ENCODE measurements at places on chromosomes 7 and 10.

DNA sequence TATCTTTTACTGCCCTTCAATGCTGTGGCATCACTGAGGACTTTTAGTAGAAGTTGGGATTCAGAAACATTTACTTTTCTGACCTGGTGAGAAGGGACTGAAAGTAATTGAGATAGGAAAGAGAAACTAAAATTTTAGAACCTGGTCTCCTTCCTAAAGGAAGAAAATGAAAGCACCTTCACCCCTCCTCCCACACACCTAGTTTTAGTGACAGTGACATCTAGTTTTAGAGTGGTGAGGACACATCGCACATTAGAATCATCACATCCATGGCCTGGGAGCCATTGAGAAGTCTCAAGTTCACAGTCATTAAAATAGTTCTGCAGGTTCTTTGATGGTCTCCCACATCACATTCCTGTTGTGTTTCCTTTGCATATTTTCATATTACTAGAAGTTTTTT is 16.1 kb downstream of the TAS2R41 start:
- DNase-seq: no peak

DNA sequence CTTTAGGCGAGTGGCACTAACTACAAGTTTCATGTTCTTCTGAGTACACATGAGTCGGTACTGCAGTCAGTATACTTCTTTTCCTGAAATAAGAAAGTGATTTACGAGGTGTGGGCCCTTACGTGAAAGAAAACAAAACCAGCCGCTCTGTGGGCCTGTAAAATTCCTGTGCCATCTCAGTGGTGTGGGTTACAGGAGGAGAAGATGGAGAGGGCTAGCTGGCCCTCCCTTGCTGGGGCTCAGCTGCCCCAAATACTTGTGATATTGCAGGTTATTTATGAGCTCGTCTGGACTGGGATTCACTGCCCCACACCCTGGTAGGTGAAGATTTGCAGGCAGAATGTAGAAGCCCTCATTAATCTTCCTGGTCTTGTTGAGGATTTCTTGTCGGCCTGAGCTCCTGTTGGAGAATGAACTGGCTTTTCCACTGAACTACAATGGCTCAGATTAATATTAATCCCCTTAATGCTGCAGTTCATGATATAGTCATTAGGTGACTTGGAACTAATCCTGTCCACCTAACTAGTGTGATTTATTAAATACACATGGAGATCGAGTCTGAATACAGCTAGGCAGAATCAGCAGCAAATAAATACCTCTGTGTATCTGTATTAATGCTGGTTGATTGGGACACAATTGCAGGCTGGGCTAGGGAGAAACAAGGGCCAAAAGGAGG is 68.0 kb downstream of the GBF1 start:
- DNase-seq: no peak

- no peak for DNase-seq
These were observed 28.1 kb downstream of the CSGALNACT2 start for GRCh38 chr10:43166207-43166879.

GRCh38 chr7:27966219-27966780 is 214.3 kb downstream of the JAZF1 start:
- DNase-seq: no peak

DNA sequence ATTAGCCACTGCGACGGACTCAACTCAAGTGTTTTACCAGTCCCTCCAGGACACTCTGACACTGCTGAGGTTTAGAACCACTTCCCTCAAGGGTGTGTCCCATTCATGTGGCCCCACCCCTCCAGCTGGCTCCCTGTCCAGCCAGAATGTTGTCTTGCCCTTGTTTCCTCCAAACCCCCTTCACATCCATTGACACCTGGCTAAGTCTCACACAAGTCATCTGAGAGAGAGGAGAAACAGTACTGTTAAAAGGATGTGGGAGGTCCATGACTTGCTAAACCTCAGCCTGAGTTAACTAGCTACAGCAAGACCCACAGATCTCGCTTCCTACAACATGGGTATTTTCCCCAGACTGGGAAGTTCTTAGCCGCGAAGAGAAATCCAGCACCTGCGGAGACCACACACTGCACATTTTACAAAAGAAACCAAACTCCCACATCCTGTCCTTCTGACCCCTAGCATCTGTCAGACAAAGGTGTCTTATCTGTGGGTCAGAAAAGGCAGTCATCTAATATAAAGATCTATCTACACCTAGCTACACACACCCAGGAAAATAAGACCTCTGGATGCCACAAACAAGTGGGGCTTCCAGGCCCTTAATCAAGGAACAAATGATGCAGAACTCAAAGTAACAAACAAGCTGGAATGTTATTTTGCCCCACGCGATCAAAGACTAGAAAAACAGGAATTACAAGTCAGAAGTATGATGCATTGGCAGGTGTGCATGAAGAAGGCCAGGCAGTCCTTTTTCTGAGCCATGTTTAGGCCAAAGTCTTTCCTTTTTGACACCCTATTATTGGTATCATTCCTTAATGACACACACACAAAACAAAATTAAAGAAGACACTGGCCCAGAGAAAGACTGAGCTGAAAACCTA is 13.9 kb downstream of the OSBPL3 start:
- DNase-seq: no peak

DNA sequence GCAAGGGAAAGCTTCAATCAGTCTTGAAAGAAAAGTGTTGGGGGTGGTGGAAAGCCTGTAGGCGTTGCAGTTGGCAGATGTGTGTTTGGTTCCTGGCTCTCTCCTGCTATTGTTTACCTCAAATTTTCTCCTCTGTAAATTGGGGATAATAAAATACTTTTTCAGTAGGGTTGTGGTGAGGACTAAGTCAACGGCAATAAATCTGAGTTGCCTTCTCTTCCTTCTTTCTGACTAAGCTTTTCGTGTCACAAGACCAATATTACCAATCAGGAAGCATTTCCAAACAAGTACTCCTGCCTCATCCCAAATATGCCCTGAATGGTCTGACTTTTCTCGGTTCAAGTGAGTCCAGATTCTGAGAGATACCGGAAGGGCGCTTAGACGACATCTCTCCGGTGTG is 54.0 kb downstream of the CREB5 start:
- DNase-seq: no peak

DNA sequence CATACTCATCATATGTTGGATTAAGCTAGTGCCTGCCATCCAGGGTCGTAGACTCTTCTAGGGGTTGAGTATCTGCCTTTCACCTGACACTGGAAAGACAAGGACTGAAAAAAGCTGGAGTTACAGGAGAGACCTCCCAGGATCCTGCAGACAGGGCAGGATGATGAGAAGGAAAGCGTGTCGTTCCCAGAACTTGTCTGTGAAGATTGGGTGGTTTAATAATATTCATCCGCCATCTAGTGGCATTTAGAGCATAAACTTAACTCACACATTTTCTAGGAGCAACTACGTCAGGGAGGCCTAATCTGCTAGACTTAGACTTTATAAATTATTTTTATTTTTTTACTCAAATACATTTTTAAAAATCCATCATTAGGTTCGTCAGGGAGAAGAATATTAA is 59.6 kb downstream of the ADRB1 start:
- DNase-seq: no peak

GRCh38 chr7:100393233-100393905 is 20.1 kb downstream of the PILRA start:
- no peak for DNase-seq

- no peak for DNase-seq
These were observed 122.1 kb upstream of the NFE2L3 start for GRCh38 chr7:26029911-26030310.

DNA sequence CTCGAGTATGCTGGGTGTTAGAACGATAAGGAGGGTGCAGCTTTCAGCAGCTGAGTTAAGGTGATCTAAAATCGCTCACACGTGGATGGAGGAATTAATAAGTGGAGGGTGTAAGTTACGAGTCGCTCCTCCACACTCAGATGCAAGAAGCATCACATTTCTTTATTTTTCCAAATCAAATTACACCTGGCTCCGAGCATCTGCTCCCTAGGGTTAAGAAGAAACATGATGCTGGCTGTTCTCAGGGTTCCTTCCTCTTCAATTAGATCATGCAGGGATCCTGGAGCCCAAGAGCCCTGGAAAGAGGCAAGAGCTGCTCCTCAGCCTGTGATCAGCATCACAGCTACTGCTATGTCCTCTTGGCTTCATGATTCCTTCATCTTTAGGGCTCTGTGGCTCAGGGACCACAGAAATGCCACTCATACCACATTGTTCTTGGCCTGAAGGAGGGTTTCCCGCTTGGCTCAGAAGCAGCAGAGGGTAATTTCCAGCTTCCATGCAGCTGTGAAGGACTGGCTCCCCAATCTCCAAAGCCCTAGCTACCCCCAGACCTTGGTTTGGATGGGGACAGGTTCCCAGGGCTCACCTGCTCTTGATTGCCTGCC is 235.9 kb upstream of the ZNF32 start:
- no peak for DNase-seq
